ENCODE measurements at places on chromosomes 3 and 15. TPM values are rescaled to one million over a fixed set of nuclear protein-coding genes. Genes with fewer than 3 reads are reported as not detected.

Gene FAM107A
- not detected for total RNA-seq

Gene BSN
- total RNA-seq, result 0.09 TPM

Gene ZNF620
- total RNA-seq, result 3.6 TPM

Gene FGF7
- total RNA-seq, result not detected

Gene HDAC11
- total RNA-seq, result 1.8 TPM

Gene GOLGA8T
- total RNA-seq, result not detected

Gene TPRG1
- 2.5 TPM for total RNA-seq

Gene STRA6
- total RNA-seq, result 0.72 TPM

Gene EAF2
- total RNA-seq, result 14.4 TPM

Gene RGMA
- not detected for total RNA-seq

Gene CCDC33
- total RNA-seq, result 0.16 TPM

Gene POC1A
- total RNA-seq, result 21.2 TPM

Gene GRM2
- total RNA-seq, result 0.22 TPM

Gene CLDN16
- not detected for total RNA-seq

Gene ECE2
- total RNA-seq, result not detected

Gene ALDH1A3
- not detected for total RNA-seq

- no peak for DNase-seq
Observed at GRCh38 chr3:44926921-44927320, 49.1 kb downstream of the ZDHHC3 start.

- DNase-seq, result no peak
Observed at GRCh38 chr3:18735005-18735404, 309.9 kb upstream of the SATB1 start.

DNA sequence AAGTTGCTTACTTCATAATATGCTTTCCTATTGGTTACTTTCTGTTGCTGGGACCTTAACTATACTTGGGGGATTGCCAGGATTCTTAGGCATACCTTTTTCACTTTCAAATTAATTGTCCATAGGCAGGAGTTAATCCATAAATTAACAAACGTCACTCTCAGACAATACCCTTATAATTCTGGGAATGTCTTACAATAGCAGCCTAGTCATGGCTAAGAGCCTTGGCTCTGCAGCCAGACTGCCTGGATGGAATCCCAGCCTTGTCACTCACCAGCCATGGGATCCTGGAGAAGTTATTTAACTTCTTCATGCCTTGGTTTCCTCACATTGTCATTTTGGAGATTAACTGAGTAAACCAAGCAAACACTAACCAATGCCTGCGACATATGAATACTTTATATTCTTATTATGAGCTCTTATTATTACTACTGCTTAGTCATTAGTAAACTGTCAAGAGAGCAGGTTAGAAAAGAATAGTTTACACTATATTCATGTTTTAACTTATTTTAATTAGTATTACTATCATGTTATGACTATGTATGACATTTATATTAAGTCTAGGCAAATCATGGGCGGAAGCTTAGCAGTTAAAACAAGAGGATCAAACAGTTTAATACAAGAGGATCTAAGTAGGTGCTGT is 29.0 kb downstream of the GYG1 start:
- no peak for DNase-seq

GRCh38 chr15:70559265-70560239 is 203.8 kb downstream of the UACA start:
- peak; percentile 82 for DNase-seq

DNA sequence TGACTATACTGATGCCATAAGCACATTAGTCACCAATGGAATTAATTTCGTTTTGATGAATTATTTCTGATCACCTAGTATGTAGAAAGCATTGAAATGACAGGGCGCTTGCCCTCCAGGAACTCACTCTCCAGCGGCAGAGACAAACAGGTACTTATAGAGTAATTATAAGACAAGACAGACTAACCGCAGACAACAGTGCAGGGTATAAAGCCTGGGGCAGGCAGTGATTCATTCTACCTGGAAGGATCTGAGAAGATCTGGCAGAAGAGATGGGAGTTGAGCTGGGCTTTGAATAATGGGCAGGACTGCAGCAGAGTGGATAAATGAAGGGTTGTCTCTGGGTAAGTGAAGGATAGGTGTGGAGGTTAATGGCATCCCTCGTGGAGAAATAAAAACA is 331.8 kb downstream of the FGF12 start:
- no peak for DNase-seq

DNA sequence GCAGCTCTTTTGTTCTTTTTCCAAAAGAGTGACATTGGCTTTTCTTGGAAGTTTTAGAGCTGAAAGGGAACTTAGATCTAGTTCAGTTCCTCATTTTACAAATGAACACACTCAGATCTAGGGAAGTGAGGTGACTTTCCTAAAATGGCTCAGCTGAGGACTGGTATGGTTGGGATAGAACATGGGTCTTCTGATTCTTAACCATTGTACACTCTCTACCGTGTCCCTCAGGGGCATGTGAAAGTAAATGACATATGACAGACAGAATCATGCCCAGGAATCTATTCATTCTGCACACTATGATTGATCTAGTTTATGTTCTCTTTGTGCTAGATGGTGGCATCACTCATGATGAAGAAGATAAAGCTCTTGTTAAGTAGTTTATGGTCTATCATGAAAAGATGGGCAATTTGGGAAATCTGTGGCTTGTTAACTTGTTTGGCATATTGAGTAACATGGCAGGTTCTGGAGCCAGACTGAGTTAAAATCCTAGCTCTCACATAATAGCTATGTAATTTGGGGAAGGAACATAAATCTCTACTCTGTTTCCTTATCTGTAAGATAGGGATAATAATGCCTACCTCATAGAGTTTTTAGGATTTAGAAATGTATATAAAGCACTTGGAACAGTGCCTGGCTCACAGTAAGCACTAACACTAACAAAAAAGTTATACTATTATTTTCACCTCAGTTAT is 30.9 kb downstream of the UBE2E1 start:
- no peak for DNase-seq

DNA sequence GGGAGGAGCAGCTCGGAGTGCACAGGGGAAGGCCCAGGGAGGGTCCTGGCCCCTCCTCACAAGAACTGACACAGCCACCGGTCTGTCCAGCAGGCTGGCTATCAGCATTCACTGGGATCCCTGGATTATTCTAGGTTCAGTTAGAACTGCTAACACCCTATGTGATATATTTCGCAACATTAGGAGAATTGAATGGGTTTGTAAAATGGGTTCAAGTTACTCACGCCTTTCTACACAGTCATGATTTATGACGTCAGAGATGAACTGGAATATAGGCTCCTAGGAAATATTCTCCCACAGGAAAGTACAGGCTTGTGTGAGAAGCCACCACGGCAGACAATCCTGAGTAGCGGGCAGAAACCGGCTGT is 969 bp upstream of the BSN start:
- DNase-seq, result no peak

- DNase-seq, result no peak
Observed at GRCh38 chr15:48566668-48567067, 78.8 kb downstream of the FBN1 start.

DNA sequence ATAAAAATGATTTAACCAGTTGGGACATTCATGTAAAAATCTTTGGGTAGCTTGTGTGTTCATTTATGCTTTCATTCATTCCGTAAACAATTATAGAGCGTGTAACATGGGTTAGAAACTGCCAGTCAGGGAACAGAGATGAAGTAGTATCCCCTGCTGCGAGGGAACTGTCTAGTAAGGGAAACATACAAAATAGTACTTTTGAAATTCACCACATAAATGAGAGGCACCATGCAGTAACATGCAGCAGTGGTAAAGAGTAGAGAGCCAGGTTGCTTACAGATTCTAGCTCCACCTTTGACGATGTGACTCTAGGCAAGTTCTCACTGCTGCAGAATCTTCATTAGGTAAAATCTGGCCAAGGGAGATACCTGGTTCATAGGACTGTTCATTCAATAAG is 938 bp downstream of the DZIP3 start:
- DNase-seq, result no peak

- DNase-seq, result no peak
Observed at GRCh38 chr3:187281191-187281714, 10.3 kb downstream of the MASP1 start.

DNA sequence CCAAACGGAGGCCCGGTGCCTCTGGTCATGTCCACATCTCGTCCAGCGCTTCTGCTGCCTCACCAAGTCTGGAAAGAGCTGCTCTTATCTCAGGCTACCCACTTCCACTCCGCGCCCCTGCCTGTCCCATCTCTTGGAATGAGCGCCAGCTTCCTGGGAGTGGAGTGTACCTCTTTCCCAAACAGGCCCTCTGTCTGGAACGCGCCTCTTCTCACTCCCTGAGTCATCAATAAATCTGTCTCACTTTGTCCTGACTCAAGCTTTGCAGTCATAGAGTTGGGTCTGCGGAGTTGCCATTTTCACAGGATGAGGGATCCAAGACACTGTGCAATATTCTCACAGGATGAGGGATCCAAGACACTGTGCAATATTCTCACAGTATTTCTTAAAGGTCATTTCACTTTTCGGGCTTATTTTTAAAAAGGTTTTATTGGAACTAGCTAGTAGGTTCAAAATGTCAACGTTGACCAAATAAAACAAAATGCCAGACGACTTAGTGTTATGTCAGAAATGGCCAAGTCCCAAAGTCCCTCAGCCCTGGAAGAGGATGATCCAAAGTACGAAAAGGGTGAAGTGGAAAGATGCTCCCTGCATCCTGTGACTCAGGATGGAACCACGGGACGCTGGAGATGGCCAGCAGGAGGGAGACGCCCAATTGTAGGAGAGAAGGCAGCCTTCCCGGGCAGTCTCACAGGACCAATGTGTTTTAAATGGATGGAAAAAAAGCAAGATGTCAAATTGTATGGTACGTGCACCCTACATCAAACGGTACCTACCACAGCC is 81.1 kb downstream of the CHSY1 start:
- no peak for DNase-seq

GRCh38 chr3:2352134-2352762 is 253.6 kb downstream of the CNTN4 start:
- DNase-seq, result no peak

GRCh38 chr15:40722934-40723333 is 28.0 kb downstream of the RAD51 start:
- DNase-seq, result no peak

GRCh38 chr3:43629741-43630140 is 7.9 kb upstream of the ANO10 start:
- DNase-seq, result no peak

- no peak for DNase-seq
Observed at GRCh38 chr3:139664958-139665357, 12.8 kb downstream of the NMNAT3 start.

GRCh38 chr3:49386056-49386756 is 25.6 kb downstream of the RHOA start:
- DNase-seq, result no peak

DNA sequence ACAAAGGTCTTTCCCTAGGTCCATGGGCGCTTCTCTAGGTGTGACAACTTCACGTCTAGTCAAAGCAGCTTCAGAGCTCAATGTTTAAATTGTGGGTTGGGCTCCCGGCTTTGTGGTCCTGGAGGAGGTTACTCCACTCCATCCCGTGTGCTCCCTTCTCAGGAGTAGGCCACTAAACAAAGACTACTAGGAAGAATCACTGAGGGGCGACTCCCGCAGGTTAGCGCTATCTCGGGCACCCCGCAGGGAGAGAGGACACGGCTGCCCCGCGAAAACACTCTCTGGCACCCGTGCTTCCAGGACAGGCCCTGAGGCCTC is 500 bp downstream of the PARP6 start:
- no peak for DNase-seq

- no peak for DNase-seq
Observed at GRCh38 chr3:150240891-150241290, 167.2 kb upstream of the TSC22D2 start.

DNA sequence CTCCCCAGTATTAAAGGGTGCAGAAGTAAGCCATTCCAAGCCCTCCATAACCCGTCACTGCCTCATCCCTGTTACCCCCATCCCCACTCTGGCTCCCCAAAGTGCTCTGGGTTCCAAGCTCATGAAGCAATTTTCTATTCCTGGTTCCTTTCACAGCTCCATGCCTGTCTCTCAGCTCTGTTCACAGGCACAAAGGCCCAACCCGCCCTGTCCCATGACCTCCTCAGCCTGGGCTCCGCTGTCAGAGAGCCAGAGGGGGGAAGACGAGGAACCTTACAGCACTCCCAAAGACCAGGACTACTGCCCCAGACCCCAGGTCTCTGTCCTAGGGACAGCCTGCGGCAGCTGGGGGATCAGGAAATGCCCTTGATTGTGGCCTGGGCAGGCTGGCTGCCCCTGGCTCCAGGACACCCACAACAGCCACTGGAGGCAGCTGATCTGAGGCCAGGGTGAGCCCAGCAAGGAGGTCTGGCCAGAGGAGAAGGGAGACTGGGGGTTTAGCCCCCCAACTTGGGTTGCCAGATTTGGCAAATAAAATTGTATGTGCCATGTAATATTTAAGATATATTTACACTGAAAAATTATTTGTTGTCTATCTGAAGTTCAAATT is 43.2 kb upstream of the LINGO1 start:
- no peak for DNase-seq

DNA sequence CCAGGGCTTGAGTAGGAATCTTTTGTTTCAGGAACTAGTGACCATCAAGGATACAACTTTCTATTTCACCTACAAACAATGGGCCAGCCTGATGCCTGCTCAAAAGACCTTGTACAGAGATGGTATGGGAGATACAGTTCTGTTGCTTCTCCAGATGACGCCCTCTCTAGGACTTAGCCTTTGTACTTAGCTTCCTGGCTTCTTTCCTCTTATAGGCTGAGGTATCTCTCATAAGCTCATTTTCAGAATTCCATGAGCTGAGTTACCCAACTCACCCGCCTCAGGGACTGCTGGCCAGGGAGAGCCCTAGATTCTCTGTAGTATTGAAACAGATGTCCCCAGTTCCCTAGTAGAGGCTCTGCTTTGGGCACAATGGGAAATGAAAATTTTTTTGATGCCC is 8.6 kb upstream of the ZNF620 start:
- no peak for DNase-seq

- no peak for DNase-seq
Observed at GRCh38 chr3:72256716-72257115, 471.8 kb upstream of the PROK2 start.

- no peak for DNase-seq
Observed at GRCh38 chr3:34012102-34012461, 213.7 kb downstream of the PDCD6IP start.

DNA sequence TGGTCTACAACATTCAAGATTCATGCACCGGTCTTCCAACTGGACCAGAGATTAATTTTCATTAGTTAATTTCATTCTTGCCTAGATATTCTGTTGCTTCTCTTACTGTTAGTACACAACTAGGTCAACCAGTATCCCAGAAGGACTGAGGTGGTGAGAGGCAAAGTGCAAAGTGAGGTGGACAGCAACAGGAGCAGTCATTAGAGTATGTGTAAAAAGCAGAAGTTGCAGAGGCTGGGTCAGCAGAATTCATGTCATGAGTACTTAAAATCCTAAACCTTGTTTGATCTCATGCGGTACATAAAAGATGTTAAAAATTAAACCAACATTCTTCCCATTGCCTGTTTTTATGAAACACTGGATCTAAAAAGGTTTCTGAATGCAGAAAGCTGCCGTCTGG is 46.7 kb downstream of the PARP14 start:
- DNase-seq, result no peak

- DNase-seq, result no peak
Observed at GRCh38 chr15:81311752-81312464, 12.0 kb downstream of the STARD5 start.
